ENCODE measurements at places on chromosomes 13 and 19.

- no peak for DNase-seq
Measured at GRCh38 chr13:110509478-110509926, 52.0 kb downstream of the RAB20 start.

- DNase-seq = no peak
Measured at GRCh38 chr13:103676329-103676728, 610.1 kb upstream of the SLC10A2 start.

GRCh38 chr13:49428041-49428763 lies 15.7 kb downstream of the CAB39L start:
- DNase-seq = no peak

- no peak for DNase-seq
Measured at GRCh38 chr13:80379245-80379644, 38.3 kb upstream of the SPRY2 start.

- DNase-seq = no peak
Measured at GRCh38 chr19:1568320-1569019, at the start of gene MEX3D. TSS of gene MEX3D (minus strand) at chr19:1568325. CDS start at chr19:1568058, 267 bp downstream.

DNA sequence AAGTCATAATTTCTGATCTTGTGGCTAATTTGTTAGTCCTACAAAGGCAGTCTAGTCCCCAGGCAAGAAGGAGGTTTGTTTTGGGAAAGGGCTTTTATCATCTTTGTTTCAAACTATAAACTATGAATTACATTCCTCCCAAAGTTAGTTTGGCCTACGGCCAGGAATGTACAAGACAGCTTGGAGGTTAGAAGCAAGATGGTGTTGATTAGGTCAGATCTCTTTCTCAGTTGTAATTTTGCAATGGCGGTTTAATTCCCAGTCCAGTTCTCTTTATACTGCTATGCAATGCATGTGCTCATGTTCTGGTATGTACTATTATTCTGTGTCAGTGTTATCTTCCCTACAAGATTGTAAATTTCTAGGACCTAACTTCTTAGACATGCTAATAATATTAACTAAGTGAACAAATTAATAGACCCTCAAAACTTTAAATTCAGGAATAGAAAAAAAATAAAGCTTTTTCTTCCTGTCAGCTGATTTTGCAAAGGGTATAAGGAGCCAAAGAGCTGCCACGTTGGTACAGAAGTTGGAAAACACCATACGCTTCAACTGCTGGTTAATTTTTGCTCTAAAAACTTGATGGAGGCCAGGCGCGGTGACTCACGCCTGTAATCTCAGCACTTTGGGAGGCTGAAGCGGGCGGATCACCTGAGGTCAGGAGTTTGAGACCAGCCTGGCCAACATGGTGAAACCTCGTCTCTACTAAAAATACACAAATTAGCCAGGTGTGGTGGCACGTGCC lies 1.3 kb upstream of the DNAJC15 start:
- DNase-seq = no peak

GRCh38 chr19:5293612-5294378 lies 46.8 kb downstream of the PTPRS start:
- DNase-seq = no peak

DNA sequence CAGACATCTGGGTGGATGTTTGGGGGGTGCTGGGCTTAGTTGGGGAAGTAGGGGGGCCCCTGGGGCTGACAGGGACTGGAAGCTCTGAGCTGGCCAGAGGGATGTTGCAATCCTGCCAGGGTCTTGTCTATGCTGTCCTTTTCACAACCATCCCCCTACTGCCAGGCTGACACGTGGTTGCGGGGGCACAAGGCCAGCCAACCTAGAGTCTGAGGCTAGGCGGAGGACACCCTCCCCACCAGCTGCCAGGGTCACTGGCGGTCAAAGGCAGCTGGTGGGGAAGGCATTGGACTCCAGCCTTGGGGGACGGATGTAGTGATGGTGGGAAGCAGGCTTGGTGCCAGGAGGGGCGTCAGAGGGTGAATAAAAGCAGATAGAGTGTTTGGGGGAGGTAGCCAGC lies 1.6 kb upstream of the APOC1 start:
- no peak for DNase-seq

DNA sequence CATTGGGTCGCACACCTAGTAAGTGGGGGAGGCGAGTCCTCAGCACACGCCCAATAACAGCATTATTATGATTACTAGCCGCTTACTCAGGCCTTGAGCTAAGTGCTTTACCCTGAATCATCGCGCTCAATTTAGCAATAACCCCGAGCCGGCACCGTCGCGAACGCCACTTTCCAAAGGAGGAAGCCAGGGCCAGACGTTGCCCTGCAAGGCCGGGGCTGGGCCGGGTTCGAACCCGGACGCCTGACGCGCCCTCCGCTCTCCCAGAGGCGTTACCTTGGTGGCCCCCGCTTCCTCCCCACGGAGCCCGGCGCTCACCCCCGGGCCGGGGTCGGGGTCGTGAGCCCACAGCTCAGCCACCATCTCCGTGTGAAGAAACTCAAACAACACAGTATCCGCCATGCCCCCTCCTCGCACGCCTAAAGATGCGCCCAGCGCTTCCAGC lies at the start of gene TRAPPC6A:
TSS of gene TRAPPC6A (minus strand) at position 421 of the 445 bp plus-strand sequence. CDS start at position 402, 19 bp downstream.
- no peak for DNase-seq

Data from smooth muscle cell of the brain vasculature (primary cell).